ENCODE measurements at places on chromosomes 12 and 14.

- DNase-seq = no peak
These were observed 9.3 kb upstream of the DENND5B start for GRCh38 chr12:31600252-31600651.

GRCh38 chr14:64656986-64657385 is 47.2 kb upstream of the PLEKHG3 start:
- DNase-seq = no peak

DNA sequence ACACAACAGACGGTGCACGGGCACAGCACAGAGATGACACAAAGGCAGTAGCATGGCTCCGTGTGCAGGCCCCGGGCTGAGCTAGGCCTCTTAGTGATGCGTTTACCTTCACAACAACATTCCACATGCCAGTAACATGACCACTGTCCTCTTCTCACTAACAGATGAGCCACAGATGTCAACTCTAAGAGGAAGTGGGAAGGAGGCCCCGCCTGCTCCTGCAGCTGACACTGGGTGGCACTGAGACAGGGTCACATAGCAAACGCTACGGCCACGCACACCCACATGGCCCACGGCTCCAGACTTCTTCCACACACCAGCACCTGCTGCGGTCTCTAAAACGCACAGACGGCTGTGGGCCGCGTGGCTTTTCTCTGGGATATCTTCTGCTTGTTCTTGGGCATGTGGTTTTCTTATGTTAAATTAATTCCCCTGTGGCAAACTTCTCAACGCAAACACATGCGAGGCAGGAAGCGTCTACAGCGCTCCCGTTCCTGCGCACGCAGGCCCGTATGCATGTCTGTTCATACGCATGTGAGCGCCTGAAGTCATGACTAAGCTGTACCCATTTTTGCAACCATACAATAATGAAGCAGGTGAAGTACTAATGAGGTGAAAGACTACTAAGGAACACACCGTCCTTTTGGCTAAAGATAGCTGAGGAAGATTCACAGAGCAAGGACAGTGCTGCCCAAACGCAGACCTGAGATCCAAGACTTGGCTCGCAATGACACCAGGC is 26.8 kb downstream of the AMN start:
- peak; percentile 61 for DNase-seq

DNA sequence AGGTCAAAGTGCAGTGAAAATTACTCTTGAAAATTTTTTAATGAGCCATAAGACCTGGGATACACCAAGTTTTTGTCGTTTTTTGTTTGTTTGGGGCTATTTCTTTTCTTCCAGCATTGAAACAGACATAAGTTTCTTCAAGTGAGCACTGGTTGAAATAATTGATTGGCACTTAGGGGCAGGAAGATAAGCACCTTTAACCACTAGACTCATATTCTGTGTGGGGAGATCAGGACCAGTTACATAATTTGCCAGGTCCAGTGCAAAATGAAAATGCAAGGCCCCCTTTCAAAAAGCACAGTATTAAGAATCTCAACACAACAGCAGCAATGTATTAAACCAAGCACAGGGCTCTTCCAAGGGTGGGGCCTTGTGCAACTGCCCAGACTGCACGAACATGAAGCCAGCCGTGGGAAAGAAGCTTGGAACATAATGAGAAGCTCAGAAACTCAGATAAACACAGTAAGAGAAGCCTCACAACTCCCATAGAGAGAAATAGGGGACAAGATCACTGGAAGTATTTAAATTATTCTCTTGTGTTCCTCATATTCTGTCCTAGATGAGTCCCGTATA is 3.2 kb upstream of the TCP11L2 start:
- no peak for DNase-seq

DNA sequence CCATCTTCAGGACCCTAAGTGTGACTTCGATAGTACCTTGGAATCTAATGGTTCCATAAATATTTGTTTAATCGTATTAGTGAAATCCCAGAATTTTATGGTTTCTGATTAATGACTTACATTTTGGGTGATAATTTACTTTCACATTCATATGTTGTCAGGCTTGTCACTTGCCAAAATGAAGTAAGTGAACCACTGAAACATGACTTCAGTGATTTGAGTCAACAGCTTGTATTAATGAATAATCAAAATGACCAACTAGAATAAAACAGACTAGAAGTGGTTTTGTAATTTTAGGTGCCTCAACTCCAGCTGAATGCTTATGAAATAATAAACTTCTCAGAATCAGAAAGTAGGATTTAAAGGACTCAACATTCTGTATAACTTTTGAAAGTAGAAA is 517.1 kb downstream of the PRKD1 start:
- no peak for DNase-seq
